HFF-Myc (cell line): ENCODE measurements at places on chromosomes 3 and 15.

GRCh38 chr3:33063651-33064051 lies 33.3 kb downstream of the GLB1 start:
- peak; percentile 72 for DNase-seq

DNA sequence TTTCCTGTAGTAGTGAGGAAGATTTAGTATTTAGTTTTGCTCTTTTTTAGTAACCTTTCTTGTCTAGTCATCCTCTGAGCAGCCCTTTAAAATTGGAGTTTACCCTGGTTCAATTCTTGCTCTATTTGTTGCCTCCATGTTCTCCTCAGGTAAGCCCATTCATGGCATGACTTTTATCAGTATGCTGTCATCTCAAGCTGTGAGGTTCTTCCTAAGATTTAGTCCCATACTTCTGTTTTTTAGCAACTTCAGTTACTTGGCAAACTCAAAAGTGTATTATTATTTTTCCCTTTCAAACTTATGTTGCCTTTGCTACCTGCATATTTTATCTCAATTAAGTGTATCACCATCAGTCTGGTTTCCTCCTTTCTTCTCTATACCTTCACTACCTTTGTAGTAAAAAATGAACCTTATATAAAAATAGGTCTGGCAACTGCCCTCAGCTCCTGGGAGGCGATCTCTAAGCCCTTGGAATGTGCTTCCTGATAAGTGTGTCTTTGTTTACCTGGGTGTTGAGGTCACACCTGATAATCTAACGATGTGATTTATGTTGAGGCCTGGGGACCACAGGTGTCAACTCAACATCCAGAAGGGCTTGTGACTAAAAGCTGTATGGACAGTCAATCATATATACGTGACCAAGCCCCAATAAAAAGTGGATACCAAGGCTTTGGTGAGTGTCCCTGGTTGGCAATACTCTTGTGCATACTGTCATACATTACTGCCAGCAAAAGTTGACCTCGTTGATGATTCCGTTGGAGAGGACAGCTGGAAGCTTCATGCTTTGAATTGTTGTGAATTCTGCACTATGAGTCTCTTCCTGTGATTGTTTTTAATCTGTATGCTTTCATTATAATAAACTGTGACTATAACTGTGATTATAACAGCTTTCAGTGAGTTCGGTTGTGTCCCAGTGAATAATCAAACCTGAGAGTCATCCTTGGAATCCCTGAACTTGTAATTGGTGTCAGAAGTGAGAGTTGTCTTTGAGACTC lies 3.9 kb downstream of the NSUN3 start:
- no peak for DNase-seq

- no peak for DNase-seq
Measured at GRCh38 chr15:58459560-58459959, 27.8 kb downstream of the LIPC start.

DNA sequence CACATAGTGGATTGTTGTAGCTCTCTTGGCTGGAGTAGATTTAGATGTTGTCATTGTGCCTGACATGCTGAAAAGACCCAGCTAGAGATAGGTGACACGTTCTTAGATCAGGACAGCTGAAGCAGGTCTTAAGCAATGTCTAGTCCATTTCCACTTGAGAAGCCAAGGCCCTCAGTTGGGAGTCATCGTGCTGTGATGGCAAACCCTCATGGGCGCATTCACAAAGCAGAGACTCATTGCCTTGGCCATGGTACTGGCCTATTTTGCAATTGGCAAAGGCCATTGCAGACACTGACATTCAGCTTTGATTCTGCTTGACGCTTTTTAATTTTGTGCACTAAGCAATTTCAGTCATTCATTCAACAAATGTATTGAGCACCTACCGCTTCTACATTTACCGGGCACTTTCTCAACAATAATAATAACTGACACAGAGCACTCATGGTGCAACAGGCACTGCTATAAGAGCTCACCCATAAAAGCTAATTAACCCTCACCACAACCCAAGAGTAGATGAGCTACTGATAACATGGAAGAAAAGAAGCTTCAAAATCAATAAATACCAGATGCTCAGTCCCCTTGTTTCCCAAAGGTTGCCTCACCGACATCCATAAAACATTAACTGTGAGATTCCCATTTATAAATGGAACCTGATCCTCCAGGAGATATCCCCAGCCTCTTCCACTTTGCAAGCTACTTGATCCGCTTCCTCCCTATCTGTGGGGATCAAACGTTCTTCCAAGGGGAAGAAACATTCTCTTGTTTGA lies 200.1 kb downstream of the TLE3 start:
- DNase-seq, result no peak

DNA sequence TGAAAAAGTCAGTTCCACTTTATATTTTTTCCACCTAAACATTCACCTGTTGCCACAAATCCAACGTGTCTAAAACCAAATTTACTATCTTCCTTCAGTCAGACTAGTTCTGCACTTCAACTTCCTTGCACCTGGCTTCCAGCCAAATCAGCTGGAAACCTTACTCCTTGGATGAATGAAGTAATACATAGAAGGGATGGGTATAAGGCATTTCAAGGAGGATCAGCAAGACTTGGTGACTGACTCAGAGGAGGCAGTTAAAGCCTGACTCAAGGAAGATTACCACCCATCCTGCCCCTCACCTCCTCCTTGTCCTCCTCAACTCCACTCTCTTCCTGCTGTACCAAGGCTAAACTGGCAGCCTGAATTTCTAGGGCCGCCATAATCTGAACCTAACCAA lies 37.1 kb downstream of the QTRT2 start:
- DNase-seq, result peak; percentile 29

GRCh38 chr3:18044971-18045880 lies 302.8 kb upstream of the TBC1D5 start:
- no peak for DNase-seq

GRCh38 chr3:65039754-65040210 lies 352.0 kb upstream of the ADAMTS9 start:
- no peak for DNase-seq

GRCh38 chr3:127183931-127184869 lies 8.7 kb upstream of the PRR23E start:
- no peak for DNase-seq
